ENCODE measurements at places on chromosomes 3 and 15.

DNA sequence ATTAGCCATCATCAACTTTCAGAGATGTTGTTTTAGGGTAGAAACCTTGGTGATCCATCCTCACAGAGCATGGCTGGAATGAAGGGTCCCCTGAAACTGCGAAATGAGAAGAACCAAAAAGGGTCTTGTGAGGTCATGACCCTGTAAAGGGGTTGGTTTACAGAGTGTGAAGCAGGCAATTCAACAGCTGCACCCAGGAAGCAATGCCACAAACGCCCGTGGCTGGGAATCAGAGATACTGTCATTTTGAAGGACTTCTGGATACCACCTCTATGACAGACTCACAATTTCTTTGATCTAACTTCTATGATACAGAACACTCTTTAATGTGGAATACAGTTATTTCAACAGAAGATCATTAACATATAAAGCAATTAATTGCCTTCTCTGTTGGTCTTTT, 79.1 kb downstream of the GREM1 start:
- no peak for DNase-seq

DNA sequence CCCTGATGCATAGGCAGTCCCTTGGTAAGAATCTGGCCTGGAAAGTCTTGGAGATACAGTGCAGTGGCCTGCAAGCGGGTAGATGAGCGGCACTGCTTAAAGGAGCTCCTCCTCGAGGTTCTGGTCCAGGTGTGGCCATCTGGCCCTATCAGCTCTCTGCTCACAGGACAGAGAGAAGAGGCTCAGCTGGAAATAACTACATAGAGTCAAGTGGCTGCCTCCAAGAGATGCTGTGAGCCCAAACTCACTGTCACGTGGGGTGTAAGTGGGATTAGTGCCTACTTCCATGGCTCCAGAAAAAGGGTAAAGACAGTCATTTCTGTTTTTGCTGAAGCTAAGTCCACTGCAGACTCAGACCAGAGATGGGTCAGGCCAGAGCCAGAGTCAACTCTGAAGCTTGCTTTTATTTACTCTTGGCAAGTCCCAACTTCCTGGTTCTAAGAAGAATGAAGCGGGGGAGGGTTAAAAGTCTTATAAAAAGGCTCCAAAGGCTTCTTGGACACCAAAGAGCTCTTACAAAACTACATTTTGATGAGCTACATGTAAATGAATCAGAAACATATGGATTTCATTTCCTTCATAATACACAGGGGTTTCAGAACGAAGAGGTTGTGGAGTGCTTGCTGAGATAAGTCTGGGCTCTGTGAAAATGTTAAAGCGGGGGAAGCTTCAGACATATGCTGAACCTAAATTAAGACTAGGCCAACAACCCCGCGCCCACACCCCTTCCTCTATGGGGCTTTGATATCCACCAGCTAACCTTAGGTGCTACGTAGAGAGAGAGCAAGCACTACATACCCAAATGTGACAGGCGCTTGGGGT, 77.1 kb downstream of the PDZRN3 start:
- no peak for DNase-seq

DNA sequence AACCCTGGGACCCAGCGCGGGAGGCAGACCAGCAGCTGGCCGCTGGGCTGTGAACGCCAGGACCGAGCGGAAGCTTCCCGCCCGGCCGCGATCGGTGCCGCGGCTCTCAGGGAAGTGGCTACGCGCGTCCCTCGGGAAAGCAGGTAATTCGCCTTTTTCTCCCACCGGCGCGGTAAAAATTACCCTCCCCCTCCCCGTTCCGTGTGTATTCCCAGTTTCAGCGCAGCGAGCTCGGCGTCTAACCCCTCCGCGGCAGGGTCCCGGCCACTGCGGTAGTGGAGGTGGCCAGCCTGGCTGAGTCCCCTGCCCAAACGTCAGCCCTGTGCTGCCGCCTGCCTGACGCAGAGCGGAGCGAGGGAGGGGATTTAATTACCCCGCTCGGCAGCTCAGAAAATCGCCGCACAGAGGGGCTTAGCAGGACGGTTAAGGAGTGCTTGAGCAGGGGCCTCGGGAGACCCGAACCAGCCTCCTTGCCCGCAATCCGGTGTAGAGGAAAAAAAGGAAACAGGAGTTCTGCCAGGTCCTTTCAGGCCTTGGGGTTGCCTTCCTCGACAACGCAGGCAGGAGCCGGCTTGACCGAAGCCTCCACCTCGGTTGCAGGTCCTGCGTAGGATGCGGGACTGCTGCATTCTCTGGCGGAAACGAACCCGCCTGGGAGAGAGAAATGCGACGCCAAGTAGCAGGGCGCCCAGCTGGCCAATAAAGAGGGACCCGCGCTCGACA, 2.9 kb downstream of the GATA2 start:
- no peak for DNase-seq

DNA sequence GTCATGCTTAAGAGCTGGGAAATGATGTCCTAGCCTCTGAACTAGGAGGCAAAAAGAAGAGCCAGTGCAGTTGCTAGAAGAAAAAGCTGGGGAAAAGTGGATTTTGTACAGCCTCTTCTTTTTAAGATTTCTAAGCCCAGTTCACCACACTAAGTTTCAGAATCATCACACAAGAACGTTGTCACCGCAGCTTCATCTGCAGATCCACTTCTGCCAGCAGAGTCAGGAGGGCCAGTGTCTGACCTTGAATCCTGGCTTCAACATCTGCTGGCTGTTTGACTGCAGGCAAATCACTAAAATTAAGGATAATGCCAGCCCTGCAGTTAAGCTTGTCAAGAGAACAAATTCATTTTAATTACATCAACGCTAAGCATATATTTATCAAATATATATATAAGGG, 36.2 kb downstream of the HDC start:
- DNase-seq, result no peak

DNA sequence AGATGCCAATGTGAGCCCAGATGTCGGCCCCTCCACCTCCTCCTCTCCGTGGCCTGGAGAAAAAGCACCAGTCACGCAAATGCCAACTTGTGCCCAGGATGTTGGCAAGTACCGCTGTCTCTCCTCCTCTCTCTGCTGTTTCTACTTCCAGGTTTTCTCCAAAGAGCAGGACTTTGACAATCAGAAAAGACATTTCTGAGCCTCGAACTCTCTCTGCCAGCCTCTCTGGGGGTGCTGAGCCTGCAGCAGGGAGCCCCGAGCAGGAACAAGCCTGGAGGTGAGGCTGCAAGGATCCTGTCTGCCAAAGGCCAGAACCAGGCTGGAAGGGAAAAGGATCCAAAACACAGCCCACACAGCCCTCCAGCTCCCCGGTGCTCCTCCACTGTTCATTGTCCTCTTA, 89.7 kb downstream of the SEC22A start:
- no peak for DNase-seq

GRCh38 chr15:74272812-74273211, 36.7 kb downstream of the CCDC33 start:
- no peak for DNase-seq

DNA sequence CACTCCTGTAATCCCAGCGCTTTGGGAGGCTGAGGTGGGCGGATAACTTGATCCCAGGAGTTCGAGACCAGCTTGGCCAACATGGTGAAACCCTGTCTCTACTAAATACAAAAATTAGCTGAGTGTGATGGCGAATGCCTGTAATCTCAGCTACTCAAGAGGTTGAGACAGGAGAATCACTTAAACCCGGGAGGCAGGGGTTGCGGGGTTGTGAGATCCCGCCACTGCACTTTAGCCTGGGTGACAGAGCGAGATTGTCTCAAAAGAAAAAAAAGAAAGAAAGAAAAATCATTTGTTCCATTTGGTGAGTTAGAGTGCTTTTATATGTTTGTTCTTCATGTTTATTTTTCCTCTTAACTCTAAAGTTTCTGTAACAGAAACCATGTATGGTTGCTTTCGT, 7.3 kb downstream of the NCK1 start:
- DNase-seq, result no peak

- DNase-seq, result no peak
Observed at GRCh38 chr3:141828890-141829289, 47.6 kb upstream of the ATP1B3 start.

DNA sequence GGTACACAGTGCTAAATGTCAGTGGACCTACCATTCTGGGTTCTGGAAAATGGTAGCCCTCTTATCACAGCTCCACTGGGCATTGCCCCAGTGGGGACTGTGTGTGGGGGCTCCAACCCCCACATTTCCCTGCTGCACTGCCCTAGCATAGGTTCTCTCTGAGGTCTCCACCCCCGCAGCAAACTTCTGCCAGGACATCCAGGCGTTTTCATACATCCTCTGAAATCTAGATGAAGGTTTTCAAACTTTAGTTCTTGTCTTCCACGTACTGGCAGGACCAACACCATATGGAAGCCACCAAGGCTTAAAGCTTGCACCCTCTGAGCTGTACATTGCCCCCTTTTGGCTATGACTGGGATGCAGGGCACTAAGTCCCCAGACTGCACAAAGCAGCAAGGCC, 788.2 kb upstream of the ALCAM start:
- no peak for DNase-seq

- no peak for DNase-seq
Observed at GRCh38 chr3:133124511-133124910, 86.3 kb downstream of the TMEM108 start.

DNA sequence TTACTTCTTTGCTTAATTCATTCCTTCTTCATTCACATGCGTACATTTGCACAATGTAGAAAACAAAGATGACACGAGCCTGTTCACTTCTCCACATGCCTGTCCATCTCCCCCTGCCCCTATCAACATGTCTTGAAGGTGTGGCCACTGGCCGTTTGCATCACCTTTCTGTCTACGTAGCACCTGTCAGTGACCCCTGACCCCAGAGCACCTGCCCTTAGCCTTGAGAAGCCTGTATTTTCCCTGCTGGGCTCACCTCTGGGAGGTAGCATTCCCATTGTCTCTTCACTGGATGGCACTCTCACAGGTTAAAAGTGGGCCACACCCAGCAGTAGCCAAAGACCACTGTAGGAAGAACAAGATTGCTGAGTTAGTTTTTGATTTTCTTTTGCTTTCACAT, 234.1 kb downstream of the THSD4 start:
- no peak for DNase-seq

GRCh38 chr3:54941690-54942362, 14.0 kb upstream of the LRTM1 start:
- no peak for DNase-seq

- DNase-seq, result peak; percentile 54
Observed at GRCh38 chr15:66851311-66852063, 149.5 kb downstream of the SMAD6 start.

DNA sequence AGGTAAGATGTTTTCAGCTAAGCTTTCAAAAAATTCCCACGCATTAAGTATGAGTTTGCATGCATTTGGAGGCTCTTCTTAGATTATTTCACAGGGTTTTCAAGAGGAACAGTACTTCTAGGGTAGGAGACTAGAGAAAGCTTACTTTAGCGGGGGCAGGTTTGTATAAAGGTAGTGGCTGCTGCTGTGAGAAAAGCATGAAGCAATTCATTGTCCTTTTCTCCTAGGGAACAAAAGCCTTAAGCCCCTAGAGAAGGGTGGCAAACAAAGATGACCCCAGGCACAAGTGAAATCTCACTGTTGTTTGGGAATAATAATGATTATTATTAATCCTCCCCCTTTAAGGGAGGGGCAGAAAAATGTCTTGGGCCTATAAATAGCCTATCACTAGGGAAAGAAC, 310.7 kb downstream of the DIPK2A start:
- DNase-seq, result no peak
